HFFc6 (cell line): ENCODE measurements at places on chromosomes 16 and 17. TPM values are rescaled to one million over a fixed set of nuclear protein-coding genes. Genes with fewer than 3 reads are reported as not detected.
A peak's percentile ranks its signal among the peaks of the same experiment; 100 is the strongest.

CACNG1 gene
- not detected in 3 replicates for total RNA-seq

DNA sequence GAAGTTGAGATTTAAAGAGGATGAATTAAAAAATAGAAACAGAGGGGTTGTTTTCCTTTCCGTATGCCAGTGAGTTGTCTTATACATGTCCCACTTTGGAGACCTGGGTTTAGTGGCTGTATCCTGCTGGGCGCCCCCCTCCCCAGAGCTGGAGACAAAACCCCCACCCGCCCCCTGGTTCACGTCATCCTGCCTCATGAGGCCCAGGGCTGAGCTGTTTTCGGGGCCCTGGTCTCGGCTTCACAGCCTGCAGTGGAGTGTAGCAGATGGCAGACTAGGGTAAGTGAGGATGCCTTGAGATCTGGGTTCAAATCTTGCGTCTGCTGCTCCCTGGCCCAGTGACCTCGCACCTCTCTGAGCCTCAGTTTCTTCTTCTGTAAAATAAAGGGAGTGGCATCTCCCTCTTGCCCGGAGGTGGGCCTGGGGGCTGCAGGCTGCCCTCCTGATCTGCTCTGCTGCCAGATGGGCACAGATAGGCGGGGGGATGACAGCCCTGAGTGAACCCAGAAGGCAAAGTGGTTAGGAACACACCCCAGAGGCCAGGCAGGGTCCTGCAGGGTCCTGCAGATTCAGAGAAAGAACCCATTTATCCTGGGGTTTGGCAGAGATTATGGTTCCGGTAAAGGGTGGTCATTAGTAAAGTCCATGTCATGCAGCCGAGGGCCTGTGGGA is 45.1 kb downstream of the SOCS3 start:
- DNase-seq, result no peak

GRCh38 chr16:10362077-10362863 is 23.6 kb upstream of the ATF7IP2 start:
- DNase-seq, result no peak

- DNase-seq, result peak; percentile 95
Measured at GRCh38 chr16:86664522-86665318, 86.4 kb downstream of the FOXL1 start.

MAP3K3 gene
- 26.0 to 31.5 TPM (median 26.2 TPM) in 3 replicates for total RNA-seq

ZNF668 gene
- 15.0 to 23.9 TPM (median 22.3 TPM) in 3 replicates for total RNA-seq

DNA sequence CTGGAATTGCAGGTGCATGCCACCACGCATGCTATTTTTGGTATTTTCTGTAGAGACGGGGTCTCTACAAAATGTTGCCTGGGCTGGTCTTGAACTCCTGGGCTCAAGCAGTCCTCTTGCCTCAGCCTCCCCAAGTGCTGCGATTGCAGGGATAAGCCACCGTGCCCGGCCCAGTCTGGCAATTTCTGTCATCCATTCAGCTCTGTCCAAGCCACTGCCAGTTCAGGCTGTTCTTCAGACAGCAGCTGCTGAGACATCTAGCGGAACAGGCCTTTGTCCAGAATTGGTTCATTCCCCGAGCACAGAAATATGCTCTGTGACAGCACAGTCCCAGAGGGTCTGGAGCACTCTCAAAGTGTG is 5.4 kb downstream of the SLC47A1 start:
- no peak for DNase-seq

GRCh38 chr17:31888124-31888523 is 13.4 kb downstream of the UTP6 start:
- DNase-seq, result no peak
